ENCODE measurements at places on chromosomes 6 and 20.

GRCh38 chr6:127641905-127642304, 64.9 kb downstream of the C6orf58 start:
- DNase-seq = peak; percentile 21

DNA sequence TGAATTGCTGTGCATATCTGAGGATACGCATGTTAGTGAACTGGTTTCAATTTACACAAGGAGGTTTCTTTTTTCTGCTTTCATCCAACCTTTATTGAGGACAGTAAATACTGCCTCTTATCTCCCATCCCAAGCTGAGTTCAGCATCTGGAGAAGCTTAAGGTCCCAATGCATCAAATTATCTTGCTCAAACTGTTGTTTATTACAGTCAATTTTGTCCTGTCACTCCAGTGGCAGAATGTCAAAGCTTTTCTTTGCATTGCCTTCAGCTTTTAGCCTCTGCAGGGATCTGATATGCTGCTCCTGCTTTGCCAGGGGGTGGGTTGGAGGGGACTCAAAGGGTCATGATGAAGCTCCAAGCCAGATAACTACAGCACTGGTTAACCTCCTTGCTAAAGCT, 435.4 kb upstream of the SOX4 start:
- DNase-seq = no peak

DNA sequence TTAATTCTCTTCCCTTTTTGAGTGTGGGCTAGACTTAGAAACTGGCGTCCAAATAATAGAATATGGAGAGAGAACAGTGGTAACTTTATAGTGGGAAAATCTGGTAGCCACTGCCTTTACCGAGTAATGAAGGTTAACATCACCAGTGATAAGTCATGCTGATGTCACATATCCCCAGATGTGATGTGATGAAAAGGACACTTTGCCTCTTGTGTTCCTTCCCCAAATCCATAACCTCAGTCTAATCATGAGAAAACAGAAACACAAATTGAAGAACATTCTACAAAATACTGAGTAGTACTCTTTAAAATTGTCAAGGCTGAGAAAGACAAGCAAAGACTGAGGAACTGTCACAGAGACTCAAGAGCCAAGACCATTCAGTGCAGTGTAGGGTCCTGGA, 17.8 kb downstream of the ANKS1A start:
- no peak for DNase-seq

DNA sequence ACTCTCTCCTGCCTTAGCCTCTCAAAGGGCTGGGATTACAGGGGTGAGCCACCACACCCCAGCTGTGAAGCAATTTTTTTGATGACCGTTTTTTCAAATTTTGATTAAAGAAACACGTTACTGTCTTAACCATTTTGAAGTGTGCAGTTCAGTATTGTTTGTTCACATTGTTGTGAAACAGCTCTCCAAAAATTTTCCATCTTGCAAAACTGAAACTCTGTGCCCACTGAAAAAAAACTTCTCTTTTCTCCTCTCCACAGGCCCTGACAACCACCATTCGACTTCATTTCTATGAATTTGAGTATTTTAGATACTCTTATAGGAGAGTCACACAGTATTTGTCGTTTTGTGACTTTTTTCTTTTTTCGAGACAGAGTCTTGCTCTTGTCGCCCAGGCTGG, 53.9 kb downstream of the ECT2L start:
- no peak for DNase-seq

DNA sequence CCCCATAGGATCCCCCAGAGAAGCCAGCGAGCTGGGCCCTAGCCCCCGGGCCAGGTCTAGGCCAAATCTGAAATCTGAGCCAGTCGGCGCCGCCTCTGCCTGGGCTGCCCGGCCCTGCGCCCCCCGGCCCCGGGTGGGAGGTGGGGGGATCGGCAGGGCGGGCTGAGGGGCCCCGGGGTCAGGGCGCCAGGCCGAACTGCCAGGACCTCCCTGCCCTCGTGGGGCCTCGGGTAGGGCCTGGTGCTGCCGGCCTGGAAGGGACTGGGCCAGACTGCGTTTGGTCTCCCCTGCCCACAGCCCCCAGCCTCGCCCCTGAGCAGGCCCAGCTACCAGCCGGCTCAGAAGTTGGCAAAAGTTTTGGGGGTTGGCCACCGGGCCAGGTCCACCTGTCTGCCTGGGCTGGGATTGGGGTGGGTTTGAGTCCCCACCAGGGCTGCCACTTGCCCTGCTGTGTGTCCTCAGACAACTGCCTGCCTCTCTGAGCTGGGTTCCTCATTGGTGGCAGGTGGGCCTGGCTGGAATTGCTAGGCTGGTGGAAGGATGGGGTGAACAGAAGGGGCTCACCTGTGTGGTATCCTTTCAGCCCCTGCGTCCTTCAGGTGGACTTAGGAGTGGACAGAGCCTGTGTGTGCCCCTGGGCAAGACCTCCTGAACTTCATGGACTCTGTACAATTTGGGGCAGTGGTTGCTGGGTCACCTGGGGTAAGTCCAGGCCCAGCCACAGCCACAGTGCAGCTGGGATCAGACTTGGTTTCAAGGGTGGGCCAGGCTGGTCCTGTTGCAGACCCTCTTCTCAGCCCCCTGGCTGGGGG, 801 bp downstream of the SRC start:
- DNase-seq = no peak

- no peak for DNase-seq
These were observed 28.3 kb downstream of the RGS17 start for GRCh38 chr6:153102605-153103318.

GRCh38 chr6:37540390-37540789, 40.7 kb upstream of the CCDC167 start:
- no peak for DNase-seq

GRCh38 chr6:135630789-135631376, 133.3 kb upstream of the AHI1 start:
- no peak for DNase-seq

DNA sequence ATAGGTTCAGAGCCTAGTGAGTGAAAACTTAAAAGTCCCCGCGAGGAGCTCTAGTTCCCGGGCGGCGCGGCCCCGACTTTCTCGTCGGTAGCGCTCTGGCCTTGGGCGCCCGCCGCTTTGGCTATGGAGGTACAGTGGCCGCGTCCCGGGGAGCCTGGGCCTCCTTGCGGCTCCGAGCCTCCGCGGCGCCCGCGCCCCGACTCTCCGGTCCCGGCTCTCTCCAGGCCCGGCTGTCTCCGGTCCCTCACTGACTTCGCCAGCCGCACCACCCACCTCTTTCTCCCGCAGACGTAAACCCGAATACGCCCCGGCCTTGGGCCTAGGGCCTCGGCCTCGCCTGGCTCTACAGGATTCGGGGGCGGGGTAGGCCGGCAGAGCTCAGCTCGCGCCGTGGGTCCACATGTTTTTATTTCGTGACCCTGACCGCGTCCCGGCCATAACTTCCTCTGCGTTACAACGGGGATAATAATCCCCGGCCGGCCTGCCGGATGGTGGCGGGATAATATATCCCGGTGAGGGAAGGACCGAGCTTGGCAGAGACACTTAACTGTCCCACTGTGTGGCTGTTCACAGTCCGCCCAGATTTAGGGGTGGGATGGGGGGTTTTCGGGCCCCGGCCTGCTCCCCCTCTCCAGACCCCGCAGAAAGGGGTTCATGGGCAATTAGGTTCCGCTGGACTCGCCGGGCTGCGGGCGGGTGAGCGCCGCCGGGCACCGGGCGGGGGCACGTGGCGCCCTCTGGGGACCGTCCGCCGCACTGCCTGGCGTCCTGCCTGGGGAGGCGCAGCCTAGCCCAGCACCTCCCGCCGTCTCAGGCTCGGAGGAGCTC, 10.0 kb upstream of the TBX18 start:
- DNase-seq = peak; percentile 61

GRCh38 chr6:53048431-53049195, 16.6 kb upstream of the FBXO9 start:
- DNase-seq = no peak

DNA sequence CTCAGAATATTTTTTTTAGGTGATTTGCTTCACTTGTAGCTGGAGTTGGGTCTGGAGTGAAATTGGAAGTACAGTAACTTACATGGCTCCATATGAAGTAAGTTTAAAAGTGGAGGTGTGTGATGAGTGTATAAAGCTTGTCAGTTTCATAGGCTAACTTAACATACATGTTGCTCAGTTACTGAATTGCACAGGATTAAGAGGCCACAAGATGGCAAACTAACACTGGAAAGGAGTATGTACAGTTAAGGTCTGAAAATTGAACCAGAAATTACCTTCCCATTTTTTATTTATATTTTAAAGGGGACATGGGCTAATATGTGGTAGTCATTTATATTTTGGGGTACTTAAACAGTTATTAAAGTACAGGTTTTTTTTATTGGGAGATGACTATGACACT, 45.3 kb upstream of the SMIM8 start:
- no peak for DNase-seq

DNA sequence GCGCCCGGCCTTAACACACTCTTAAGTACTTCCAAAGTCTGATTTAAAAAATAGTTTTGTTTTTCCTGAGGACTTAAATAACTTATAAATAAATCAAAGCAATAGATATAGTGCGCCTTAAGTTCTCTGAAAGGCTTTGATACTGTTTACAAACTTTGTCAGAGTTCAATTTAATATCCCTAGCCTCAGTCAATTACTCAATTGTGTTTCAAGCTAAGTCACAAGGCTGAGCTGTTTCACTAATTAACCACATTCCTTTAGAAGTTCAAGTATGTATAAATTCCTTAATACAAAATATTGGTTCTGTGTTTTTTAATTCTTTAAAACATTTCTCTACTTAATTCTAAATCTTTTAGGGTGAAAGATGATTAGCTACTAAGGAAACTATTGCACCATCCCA, 178.4 kb upstream of the AGPAT4 start:
- no peak for DNase-seq

DNA sequence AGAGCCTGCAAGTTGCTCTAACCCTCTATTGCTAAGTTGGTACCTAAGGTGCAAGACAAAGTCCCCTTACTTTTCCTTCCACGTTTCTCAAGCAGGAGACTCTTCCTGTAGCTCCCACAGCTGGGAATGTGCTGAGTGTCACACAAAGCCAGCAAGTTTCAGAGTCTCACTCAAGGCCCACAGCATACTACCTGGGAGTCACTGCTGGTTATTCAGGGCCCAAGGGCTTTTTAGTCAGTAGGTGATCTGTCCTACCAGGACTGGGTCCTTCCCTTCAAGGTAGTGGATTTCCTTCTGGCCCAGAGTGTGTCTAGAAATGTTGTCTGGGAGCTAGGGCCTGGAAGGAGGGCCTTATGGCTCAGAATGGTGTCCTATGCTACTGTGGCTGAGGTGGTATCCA, 261.9 kb upstream of the CITED2 start:
- DNase-seq = no peak

DNA sequence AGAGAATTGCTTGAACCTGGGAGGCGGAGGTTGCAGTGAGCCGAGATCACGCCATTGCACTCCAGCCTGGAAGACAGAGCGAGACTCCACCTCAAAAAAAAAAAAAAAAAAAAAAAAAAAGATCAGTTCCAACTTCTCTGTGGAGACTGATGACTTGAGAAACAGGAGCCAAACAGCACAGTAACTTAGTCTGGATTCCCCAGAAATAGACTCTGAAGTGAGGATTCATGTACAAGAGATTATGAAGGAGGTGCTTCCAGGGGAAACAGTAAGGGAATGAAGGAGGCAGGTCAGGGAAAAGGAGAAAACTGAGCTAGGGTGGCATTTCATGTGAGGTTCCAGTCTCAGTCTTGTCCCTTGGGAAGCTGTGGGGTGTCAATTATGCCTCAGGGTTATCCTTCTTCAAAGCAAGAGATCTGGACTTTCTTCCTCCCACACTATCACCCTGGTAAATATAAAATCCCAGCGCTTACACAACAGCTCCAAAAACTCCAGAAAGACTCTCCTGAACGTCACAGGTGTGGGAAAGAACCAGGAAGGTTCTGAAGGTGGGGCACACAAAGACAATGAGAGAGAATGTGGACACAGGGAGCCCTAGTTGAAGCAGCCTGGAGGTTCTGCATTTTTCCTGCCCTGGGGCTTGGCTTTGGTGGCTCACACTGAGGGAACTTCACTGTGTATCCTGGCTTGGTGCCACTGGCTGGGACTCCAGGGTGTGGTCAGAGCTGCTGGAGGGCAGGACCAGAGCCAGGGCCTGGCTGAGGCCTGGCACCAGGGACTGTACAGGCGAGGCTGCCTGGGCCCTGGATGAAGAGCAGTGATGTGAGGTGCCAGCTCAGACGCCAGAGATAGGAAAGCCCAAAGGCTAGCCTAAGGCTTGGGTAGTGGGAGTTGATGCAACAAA, 46.8 kb downstream of the PCNA start:
- no peak for DNase-seq

GRCh38 chr20:50280851-50281655, 90.4 kb downstream of the CEBPB start:
- no peak for DNase-seq

GRCh38 chr6:170284126-170284773, 6.6 kb downstream of the DLL1 start:
- no peak for DNase-seq

- DNase-seq = no peak
These were observed 103.4 kb downstream of the FOXC1 start for GRCh38 chr6:1713016-1713600.

DNA sequence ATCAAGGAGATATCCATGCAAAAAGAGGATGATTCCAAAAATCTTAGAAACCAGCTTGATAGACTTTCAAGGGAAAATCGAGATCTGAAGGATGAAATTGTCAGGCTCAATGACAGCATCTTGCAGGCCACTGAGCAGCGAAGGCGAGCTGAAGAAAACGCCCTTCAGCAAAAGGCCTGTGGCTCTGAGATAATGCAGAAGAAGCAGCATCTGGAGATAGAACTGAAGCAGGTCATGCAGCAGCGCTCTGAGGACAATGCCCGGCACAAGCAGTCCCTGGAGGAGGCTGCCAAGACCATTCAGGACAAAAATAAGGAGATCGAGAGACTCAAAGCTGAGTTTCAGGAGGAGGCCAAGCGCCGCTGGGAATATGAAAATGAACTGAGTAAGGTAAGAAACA, 10.1 kb upstream of the SNRNP48 start:
- DNase-seq = no peak

- DNase-seq = no peak
These were observed 5.2 kb downstream of the SIRPA start for GRCh38 chr20:1900321-1900801.

- no peak for DNase-seq
These were observed 24.3 kb upstream of the TAB2 start for GRCh38 chr6:149293244-149293643.

- no peak for DNase-seq
These were observed 60.7 kb downstream of the VAPB start for GRCh38 chr20:58449681-58450221.
